ENCODE measurements at places on chromosomes 7 and 10.

- no peak for DNase-seq
Observed at GRCh38 chr10:128095027-128095752, 31.0 kb downstream of the MKI67 start.

- DNase-seq: peak; percentile 61
Observed at GRCh38 chr7:17130281-17131059, 168.0 kb upstream of the AHR start.

GRCh38 chr10:79188154-79188965 is 119.6 kb downstream of the ZMIZ1 start:
- no peak for DNase-seq

DNA sequence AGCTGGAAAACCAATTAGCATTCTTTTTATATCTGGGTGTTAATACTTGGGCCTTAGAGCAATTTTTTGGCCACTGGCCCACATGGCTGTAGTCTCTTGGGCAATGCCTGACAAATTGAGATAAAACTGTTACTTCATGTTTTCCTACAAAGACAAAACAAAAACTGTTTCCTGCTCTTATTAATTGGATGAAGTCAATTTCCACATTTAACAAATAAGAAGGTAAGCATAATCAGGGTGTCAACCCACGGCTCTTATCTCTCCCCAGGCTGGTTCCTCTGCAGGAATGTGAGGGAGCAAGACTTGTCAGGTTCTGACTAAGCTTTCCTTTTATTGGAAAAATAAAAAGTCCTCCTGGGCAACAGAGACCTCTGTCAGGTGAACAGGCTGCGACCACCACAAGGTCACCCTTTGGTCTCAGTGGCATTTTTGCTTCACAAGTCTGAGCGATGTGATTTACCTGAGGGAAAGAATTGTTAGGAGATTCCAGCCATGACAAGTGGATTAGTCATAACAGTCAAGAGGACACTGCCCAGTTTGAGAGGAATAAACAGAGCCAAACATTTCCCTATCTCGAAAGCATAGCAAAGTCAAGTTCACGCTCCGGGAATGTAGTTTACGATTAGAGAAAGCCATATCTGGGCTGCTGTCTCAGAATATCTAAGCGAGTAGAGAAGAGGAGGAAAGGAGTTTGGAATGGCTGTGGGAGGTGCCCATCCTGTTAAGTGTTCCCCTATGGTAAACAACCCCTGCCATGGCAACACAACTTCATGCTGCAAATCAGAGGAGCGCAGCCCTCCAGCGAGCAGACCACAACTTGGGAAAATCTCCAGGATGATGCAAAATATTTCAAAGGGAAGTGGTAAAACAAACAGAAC is 144.4 kb downstream of the TES start:
- peak; percentile 95 for DNase-seq

- DNase-seq: peak; percentile 42
Observed at GRCh38 chr10:90787393-90788198, 70.2 kb downstream of the HTR7 start.

GRCh38 chr10:48400850-48401220 is 94.4 kb downstream of the MAPK8 start:
- DNase-seq: no peak

DNA sequence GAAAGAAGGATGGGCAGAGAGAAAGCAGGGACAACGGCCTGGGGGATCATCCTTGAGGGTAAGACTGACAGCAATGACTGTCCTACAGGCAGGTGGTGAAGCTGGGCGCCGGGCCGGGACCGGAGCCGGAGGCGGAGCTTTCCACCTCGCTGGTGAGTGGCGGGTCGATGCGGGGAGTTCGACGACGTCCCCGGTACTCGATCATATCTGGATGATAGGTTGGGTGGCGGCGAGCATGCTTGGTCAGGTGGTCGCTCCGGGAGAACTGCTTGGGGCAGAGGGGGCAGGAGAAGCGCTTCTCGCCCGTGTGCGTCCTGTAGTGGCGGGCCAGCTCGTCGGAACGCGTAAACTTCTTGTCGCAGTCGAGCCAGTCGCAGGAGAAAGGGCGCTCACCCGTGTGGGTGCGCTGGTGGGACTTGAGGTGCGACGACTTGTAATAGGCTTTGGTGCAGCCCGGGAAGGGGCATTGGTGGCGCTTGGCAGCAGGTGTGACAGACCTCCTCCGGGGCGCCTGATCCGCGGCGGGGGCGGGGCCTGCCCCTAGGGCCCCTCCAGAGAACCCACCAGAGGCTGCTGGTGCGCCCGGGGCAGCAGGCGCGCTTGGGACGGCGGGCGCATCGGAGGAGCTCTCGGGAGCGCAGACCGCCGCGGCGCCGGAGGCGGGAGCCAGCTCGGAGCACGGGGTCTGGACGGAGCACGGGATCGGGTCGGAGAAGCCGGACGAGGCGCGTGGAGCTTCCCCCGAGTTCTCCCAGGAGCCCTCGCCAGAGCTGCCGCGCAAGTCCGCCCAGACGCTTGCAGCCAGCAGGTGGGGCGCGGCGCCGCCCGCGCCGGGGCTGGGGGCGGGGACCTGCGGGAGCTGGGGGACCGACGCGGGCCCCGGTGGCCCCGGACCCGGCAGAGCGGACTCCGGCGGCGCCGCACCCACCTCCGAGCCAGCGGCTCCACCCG is 752 bp downstream of the KLF14 start:
- peak; percentile 10 for DNase-seq

DNA sequence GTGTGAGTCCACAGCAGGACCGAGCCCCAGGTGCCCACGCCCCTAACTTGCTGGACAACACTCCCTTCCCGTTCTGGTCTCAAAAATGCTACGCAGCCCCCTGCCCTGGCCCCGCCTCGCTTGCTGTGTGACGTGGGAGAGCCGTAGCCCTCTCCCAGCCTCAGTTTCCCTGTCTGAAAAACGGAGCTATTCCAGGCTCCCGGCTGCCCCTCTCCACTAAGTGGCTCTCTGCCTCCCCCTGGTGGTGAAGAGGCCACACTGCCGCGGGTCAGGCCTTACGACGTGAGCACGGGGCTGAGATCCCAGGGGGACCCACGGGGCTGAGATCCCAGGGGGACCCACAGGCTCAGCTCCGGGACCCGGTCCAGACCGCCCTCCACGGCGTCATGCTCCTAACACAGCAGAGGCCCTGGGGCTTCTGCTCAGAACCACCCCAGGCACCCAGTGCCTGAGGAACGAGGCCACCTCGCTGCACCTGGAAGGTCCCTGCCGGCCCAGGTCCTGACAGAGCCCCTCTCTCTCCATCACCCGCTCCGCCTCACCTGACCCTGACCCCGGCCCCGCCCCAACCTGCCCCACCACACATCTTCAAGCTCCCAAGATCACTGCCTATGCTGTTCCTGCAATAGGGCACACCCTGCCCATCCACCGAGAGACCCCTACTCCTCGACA is 26.7 kb downstream of the MICALL2 start:
- DNase-seq: peak; percentile 47

GRCh38 chr7:18572885-18573284 is 77.3 kb downstream of the HDAC9 start:
- DNase-seq: no peak
